ENCODE measurements at places on chromosomes 5 and 9.

GRCh38 chr9:5876711-5877110 lies 14.0 kb upstream of the MLANA start:
- no peak for DNase-seq

GRCh38 chr5:91865915-91866314 lies 482.8 kb upstream of the ARRDC3 start:
- no peak for DNase-seq

GRCh38 chr5:114989512-114989911 lies 180.2 kb downstream of the TRIM36 start:
- DNase-seq = no peak

GRCh38 chr9:75239176-75239575 lies 150.9 kb downstream of the OSTF1 start:
- DNase-seq = no peak

DNA sequence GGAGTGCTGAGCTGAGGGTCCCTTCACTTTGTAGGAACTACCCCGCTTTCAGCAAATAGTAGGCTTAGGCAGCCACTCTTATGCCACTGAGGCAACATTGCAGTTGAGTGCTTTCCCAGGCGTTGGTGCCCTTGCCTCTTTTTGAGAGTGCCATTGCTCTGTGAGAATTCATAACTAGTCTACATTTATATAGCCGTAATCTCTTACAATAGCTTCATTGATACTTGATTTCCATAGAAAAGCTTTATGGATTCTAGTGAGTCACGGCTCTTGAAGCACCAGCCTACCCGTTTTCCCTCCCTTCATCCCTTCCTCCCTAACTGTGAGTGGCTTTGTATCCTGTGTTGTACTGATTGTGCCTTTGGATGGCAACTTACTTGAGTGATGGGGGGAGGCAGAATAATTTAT lies 283.9 kb downstream of the AOPEP start:
- DNase-seq = no peak

- no peak for DNase-seq
Observed at GRCh38 chr5:86756839-86757238, 139.1 kb downstream of the COX7C start.

DNA sequence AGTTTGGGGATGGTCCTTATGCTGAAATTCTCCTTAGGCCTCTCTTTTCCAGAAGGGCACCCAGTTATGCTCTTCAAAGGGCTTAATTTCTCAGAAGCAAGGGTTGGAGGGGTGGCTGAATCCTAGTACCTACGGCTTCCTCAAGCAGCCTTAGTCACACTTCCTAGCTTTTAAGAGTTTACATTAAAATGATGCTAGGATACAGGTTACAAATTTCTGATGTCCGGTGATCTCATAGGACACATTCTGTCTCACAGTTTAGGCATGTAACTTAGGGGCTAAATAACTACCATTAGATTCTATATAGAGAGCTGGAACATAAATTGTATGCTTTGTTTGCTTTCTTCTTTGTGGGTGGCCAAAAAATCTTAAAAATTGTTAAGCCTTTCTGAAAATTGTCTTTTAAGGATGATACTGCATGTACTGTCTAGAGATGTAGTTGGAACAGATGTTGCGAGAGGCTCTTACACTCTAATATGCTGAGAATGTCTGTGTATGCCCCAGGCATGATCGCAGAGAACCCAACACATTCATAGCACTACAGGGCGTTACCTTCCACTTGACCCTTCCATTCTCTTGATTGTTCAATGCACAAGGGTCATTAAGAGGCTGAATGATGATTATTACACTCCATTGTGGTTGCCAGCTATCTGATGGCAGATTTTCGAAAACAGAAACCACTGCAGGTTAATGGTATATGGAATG lies 139.1 kb downstream of the TMEM38B start:
- DNase-seq = no peak

DNA sequence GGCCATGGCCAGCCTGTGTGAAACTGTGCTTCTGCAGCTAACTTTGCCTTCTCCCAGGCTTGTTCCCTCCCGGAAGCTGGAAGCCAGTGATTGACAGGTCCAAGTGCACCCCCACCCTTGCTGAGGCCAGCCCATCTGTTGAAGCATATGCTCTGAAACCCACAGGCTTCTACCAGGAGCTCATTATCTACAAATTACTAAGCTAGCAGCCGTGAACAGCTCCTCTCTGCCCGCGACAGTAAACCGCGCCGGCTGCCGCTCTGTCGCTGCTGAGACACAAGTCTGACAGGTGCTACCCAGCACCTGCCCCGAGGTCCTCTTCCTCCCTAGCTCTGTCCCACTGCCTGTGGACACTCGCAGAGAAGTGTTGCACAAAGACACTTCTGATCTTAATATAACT lies 490.9 kb downstream of the GADD45G start:
- no peak for DNase-seq
